ENCODE measurements at places on chromosomes 3 and 15. TPM values are rescaled to one million over a fixed set of nuclear protein-coding genes. Genes with fewer than 3 reads are reported as not detected.
A peak's percentile ranks its signal among the peaks of the same experiment; 100 is the strongest.

RASGRP1 gene
- total RNA-seq: 0.85 TPM

NEK11 gene
- 1.3 TPM for total RNA-seq

LRRC57 gene
- 20.9 TPM for total RNA-seq

DLEC1 gene
- 2.0 TPM for total RNA-seq

SHC4 gene
- 0.26 TPM for total RNA-seq

SH2D7 gene
- not detected for total RNA-seq

PCLAF gene
- total RNA-seq: 74.5 TPM

DNA sequence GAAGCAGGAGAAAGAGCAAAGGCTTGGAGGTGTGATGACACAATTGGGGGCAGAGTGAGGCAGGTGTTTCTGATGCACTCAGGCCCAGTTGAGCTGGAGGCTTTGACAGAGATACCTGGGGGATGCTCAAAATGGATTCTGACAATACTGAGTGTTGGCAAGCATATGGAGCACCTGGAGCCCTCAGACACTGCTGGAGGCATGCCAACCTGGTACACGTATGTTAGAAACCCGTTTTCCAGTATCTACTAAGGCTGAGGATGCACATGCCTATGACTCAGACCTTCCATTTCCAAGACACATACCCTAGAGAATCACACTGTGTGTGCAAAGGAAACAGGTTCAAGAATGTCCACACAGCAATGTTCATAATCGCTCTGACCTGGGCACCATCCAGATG, 58.7 kb downstream of the WNT7A start:
- DNase-seq: no peak
- no peaks in the 10 kb centered on the region for H3K27me3 ChIP-seq
- no peaks in the 10 kb centered on the region for H3K4me1 ChIP-seq

DNA sequence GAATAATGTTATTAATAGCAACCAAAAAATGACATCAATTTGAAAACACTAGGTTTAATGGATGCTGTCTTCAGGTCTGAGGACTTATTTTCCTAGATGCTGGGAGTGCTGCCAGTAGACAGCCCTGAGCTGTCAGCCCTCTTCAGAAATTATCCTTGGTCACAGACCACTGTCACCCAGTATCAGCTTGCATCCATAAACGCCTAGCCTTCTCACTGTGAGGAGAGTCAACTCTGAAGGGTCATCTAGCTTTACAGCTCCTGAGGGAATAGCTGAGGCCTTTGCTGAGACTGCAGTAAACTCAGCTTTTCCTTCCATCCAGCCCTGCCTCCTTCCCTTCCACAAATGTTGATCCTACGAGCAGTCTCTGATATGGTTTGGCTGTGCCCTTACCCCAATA, 19.4 kb upstream of the MNS1 start:
- no peak overlapping the region for H3K4me3 ChIP-seq
- no peak for DNase-seq
- H3K27me3 ChIP-seq: no peaks in the 10 kb centered on the region
- no peaks in the 10 kb centered on the region for H3K4me1 ChIP-seq
- peaks cover 12% of the 10 kb centered on the region for H3K36me3 ChIP-seq

GRCh38 chr3:29649815-29650547, 369.1 kb downstream of the RBMS3 start:
- no peak for DNase-seq
- H3K4me3 ChIP-seq: no peak overlapping the region
- no peaks in the 10 kb centered on the region for H3K36me3 ChIP-seq
- no peaks in the 10 kb centered on the region for H3K27me3 ChIP-seq
- H3K27ac ChIP-seq: no peak overlapping the region

DNA sequence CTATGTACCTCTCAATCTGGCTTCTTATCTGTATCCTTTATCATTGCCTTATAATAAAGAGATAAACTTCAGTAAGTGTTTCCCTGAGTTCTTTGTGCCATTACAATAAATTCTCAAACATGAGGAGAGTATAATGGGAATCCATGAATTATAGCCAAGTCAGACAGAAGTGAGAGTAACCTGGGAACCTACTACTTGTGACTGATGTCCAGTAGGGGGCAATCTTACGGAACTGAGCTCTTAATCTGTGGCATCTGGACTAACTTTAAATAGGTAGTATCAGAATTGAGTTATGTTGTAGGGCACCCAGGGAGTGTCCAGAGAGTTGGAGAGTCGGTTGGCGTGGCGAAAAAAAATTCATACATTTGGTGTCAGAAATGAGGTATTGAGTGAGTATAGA, 542.6 kb downstream of the ZBBX start:
- H3K4me1 ChIP-seq: no peaks in the 10 kb centered on the region
- H3K4me3 ChIP-seq: no peak overlapping the region
- H3K27ac ChIP-seq: no peak overlapping the region
- H3K27me3 ChIP-seq: no peaks in the 10 kb centered on the region
- peak; percentile 31 for DNase-seq

DNA sequence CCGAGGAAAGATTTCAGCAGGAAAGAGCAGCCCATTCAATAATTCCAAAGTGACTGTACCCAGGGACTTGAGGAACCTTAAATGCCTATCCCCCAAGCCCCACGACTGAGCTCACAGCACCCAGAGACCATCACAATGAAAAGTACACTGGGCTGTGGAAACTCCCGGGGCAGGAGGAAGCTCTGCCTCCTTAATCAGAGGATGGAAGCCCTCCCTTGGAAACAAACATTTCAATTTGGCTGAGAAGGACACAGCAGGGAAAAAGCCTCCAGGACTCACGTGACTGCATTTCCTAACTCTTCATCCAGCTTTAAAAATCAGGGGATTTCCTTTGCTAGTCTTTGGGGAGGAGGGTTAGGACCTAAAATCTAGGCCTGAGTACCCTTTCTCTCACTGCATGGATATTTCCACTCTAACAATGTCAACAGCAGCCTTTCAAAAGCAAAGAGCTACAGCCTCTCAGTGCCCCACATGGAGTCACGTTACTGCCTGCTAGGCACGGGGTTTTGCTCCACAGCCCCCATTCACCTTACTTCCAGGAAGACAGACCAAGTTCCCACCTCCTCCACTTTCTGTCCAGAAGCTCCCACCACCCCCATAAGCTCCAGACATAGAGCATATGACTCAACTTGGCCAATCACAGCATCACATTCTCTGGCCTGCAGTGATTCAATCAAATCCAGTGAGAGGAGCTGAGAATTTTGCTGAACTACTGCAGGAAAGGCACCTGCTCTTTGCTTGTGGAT, 68.9 kb upstream of the WNT5A start:
- H3K4me3 ChIP-seq: peak overlapping the region; percentile 35
- no peaks in the 10 kb centered on the region for H3K27me3 ChIP-seq
- H3K36me3 ChIP-seq: no peaks in the 10 kb centered on the region
- DNase-seq: no peak
- no peak overlapping the region for H3K27ac ChIP-seq

DNA sequence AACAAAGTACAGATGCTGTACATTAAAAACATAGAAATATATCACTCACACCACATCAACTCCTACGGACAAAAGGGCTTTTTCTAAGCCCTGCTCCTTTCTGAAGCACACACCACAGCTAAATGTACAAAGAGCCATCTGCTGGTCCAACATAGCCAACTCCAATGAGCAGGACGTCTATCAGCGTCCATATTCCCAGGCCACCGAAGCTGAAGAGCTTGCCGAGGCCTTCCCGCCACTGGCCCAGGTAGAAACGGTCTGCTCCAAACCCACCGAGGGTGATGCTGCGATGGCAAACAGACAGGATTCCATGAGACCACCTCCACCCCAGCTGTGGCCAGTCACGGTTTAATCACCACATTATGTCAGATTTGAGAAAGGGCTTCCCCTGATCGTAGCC, 9.8 kb downstream of the TM2D3 start:
- no peaks in the 10 kb centered on the region for H3K27me3 ChIP-seq
- no peak for DNase-seq
- H3K4me1 ChIP-seq: no peaks in the 10 kb centered on the region
- H3K27ac ChIP-seq: no peak overlapping the region

DNA sequence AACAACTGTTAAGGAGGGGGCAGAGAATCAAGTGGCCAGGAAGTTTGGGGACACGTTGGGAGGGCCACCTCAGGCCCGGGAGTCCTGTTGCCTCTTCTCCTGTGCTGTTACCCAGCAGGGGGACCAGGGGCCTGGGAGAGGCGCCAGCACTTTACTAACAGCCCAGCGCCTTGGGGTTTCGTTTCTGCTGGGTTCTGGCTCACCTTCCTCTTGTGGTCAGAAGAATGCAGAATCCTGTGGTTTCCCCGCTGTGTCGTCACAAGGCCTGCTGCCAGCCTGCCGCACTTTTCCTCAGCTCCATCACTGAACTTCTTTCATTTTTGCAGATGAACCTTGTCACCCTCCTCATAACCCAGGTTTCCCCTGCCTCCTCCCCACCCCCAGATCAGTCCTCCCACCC, 67.7 kb downstream of the SLC30A4 start:
- H3K27me3 ChIP-seq: peaks cover 2% of the 10 kb centered on the region
- H3K4me3 ChIP-seq: no peak overlapping the region
- H3K4me1 ChIP-seq: no peaks in the 10 kb centered on the region
- peaks cover 9% of the 10 kb centered on the region for H3K36me3 ChIP-seq
- DNase-seq: no peak
- H3K27ac ChIP-seq: no peak overlapping the region

GRCh38 chr15:38512901-38513300, 51.7 kb downstream of the RASGRP1 start:
- DNase-seq: no peak
- H3K27ac ChIP-seq: no peak overlapping the region
- H3K4me1 ChIP-seq: peaks cover 14% of the 10 kb centered on the region
- H3K27me3 ChIP-seq: no peaks in the 10 kb centered on the region
- H3K36me3 ChIP-seq: no peaks in the 10 kb centered on the region

GRCh38 chr3:157631478-157631877, 128.3 kb upstream of the VEPH1 start:
- no peak for DNase-seq
- H3K27ac ChIP-seq: no peak overlapping the region
- H3K4me3 ChIP-seq: no peak overlapping the region
- H3K36me3 ChIP-seq: no peaks in the 10 kb centered on the region

GRCh38 chr3:167884481-167884880, 149.0 kb downstream of the SERPINI1 start:
- DNase-seq: no peak
- H3K4me1 ChIP-seq: no peaks in the 10 kb centered on the region
- no peaks in the 10 kb centered on the region for H3K36me3 ChIP-seq
- H3K27me3 ChIP-seq: no peaks in the 10 kb centered on the region
- H3K27ac ChIP-seq: no peak overlapping the region
- no peak overlapping the region for H3K4me3 ChIP-seq

DNA sequence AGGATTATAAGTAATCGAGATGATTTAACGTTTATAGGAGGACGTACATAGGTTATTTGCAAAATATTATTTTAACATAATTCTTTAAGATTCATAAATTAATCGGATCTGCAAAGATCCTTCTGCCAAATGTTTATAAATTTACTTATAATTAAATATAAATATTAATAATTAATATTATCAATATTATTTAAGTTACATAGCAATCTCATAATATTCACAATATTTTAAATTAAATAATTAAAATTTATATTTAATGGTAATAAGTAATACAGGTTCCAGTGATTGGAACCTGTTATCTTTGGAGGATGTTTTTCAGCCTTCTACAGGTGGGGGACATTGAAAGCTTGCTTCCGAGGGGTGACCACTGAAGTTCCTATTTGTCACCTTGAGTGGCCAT, 16.1 kb downstream of the WDR53 start:
- no peak overlapping the region for H3K4me3 ChIP-seq
- no peak for DNase-seq
- H3K36me3 ChIP-seq: peaks cover 26% of the 10 kb centered on the region
- no peak overlapping the region for H3K27ac ChIP-seq
- H3K27me3 ChIP-seq: no peaks in the 10 kb centered on the region
